Nasal cavity respiratory epithelium epithelial cell of viscerocranial mucosa (primary cell): ENCODE measurements at places on chromosomes 12 and 14. TPM values are rescaled to one million over a fixed set of nuclear protein-coding genes. Genes with fewer than 3 reads are reported as not detected.

OR10P1 gene
- not detected in 2 replicates for total RNA-seq

ACOT6 gene
- total RNA-seq = not detected in 2 replicates

IQSEC3 gene
- total RNA-seq = under 0.01 TPM in 2 replicates

NOS1 gene
- total RNA-seq = under 0.01 and 3.1 TPM in 2 replicates

TSPAN19 gene
- total RNA-seq = not detected in 2 replicates

NINJ2 gene
- total RNA-seq = 0.36 TPM in 1 of 2 replicates, not detected in the other
